Muscle of leg (tissue), 16 donors: ENCODE measurements at places on chromosomes 16 and 17.

DNA sequence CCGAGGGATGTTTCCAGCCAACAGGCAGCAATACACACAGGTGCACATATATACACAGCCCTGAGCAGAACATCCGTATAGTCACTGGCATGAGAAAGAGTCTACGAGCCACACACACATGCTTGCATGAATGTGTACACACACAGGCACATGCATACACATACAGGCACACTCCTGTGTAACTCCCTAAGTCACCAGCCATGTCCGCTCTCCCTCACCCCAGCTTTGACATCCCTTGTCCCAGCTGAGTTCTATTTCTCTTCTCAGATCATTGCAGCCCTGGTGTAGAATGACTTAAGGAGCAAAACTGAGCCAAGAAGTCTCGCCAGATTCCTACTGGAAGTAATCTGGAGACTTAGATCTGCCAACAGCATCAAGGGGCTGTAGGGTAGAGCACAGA lies 13.1 kb downstream of the CDRT4 start:
- no peak for DNase-seq

- DNase-seq: peak; percentile 25
Observed at GRCh38 chr16:73124097-73124652, 76.2 kb upstream of the ZFHX3 start.

DNA sequence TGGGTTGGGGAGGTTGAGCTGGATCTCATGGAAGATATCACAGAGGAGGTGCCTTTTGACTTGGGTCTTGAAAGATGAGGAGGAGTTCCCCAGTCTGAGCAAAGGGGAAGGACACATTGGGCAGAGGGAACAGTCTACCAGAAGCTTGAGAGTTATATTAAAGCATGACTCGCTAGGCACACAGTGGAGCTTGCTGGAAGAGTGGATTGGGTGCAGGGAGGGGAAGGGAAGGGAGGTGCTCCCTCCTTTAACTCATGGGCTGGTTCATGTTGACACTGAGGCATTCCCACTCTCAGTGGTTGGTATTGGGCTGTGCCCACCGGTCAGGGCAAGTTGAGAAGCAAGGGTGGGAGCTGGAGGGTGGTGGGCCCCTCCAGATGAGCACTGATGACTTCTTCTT lies 5.9 kb downstream of the TMEM98 start:
- DNase-seq: no peak

DNA sequence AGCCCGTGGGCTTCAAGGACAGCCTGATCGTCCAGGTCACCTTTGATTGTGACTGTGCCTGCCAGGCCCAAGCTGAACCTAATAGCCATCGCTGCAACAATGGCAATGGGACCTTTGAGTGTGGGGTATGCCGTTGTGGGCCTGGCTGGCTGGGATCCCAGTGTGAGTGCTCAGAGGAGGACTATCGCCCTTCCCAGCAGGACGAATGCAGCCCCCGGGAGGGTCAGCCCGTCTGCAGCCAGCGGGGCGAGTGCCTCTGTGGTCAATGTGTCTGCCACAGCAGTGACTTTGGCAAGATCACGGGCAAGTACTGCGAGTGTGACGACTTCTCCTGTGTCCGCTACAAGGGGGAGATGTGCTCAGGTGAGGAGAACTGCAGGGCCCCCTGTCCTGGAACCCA lies 31.5 kb upstream of the EFCAB13 start:
- no peak for DNase-seq

DNA sequence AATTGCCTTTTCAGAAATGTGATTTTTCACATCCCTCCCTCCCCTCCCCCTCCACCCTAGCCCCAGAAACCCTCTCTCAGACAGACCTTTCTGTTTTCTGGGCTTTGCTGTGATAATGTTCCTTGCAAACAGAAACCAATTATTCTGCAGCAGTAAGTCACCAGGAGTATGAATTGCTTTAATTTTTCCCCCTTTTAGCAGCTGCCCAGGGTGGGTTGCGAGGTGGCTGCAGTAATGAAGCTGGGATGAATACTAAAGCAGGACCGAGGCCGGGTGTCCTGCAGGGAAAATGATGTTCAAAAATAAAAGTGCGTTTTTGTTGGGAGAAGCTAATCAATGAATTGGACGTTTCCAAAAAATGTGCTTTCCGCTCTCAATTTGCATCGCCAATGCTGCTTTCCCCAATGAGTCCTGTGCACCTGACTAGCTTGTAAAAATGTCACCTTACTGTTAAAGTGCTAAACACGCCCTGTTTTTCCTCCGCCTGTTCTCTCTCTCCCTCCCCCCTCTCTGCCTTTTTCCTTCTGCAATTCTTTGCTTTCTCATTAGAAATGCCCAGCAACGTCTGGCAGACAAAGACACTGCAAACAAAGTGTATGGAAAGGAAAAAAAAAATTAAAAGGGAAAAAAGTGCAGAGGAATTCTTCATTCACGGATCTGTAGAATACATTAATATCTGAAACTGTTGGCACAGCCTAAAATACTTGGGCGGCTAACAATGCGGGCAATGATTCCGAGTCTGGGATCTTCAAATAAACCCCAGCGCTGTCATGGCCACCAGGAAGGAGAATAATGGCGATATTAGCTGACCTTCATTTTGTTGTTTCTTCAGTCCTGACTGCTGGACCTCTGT lies 244.1 kb downstream of the STX8 start:
- DNase-seq: peak; percentile 75

GRCh38 chr17:58632324-58633314 lies 59.2 kb downstream of the TEX14 start:
- peak; percentile 17 for DNase-seq

GRCh38 chr17:28861393-28862203 lies 6.8 kb downstream of the ERAL1 start:
- DNase-seq: no peak

DNA sequence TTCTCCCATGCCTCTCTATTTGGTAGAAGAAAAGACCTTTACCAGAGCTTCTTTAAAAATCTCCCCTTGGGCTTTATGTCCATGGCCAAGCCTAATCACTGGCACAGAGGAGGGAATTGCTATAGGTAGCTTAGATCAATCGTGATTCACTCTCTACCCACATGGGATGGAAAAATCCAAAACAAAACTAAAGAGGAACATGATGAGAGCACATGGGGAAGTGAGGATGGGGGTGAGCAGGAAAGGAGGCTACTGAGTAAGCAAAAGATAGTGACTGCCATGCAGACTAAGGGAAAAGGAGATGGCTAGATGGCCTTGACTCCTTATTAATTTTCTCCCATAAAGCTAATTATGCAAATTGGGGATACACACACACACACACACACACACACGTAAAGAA lies 201.2 kb downstream of the HS3ST3A1 start:
- no peak for DNase-seq

DNA sequence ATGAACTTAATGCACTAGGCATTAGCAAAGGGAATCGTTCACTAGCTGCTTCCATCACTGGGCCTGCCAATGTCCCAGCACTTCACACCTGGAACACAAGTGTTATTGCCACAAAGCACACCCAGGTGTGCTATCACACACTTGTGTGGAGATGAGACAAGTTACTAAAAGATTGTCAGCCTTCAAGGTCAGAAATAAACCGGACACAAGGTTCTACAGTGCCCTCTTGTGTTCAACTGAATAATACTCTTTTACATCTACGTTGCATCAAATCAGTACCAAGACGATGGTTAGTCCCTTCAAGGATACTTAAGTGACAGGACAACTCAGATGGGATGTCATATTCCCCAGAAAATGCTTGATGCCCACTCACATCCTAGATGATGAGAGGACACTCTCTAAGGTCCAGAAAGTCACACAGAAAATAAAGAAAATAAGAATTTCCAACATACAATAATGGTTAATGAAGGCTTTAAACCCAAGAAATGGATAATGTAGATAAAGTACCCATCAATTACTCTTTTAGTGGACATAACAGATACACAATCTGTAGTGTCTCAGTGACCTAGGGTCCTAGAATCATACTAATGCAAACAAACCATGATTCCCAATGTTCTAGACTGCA lies 16.4 kb upstream of the GLG1 start:
- DNase-seq: peak; percentile 61

GRCh38 chr16:85603203-85603755 lies 9.8 kb upstream of the GSE1 start:
- peak; percentile 27 for DNase-seq

- DNase-seq: no peak
Observed at GRCh38 chr17:14454746-14455145, 153.9 kb downstream of the HS3ST3B1 start.

DNA sequence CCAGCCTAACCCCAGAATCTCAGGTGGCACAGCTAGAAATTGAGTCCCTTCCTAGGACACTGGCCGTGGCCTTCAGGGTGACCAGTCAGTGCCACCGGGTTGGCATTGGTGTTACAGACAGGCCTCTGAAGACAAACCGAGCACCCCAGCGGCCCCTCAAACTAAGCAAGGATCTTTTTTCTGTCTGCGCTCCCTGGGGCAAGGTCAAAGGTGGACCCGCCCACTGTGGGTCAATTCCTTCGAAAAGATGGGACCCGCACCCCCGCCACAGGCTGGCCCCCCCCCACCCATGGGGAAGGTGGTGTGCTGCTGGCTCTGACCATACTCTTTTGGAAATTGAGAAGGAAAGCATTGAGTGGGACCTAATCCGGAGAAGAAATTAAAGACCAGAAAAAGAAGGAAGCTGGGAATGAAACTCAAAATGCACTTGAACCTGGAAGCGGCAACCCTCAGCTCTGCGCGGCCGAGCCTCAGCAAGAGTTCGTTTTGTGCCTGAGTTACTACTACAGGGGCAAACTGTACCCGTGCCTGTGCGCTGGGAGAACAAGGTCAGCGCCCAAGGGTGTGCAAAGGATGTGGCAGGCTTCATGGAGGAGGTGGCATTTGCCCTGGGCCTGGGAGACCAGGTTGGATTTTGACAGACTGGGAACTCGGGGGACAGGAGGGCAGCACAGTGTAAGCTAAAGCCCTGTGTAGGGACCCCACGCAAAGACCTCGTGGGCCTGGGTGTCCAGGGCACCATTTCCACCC lies 20.4 kb downstream of the TMC6 start:
- DNase-seq: no peak

DNA sequence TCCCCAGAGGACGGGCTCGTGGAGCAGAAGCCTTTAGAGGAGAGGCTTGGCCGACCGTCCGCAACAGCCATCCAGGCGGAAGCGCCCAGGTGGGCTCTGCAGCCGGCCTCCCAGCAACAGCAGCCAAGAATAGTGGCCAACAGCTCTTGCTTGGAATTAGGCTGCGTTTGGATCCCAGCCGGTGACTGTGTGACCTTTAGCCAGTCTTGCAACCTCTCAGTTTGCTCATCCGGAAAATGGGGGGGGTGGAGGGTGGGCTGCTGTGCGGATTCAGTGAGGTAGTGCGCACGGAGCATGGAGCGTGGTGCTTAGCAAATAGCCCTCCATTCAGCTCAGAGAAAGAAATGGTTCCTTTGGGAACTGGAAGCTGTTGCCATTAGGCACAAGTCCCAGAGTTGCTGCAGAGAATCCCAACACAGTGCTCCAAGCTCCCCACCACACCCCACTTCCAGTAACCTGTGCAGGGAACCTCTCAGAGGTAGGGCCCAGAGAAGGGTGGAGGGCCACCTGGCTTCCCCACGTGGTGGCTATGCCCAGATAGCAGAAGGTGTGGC lies 46.7 kb downstream of the RTN4RL1 start:
- no peak for DNase-seq

GRCh38 chr17:41588126-41588810 lies 1.6 kb upstream of the KRT14 start:
- DNase-seq: no peak

DNA sequence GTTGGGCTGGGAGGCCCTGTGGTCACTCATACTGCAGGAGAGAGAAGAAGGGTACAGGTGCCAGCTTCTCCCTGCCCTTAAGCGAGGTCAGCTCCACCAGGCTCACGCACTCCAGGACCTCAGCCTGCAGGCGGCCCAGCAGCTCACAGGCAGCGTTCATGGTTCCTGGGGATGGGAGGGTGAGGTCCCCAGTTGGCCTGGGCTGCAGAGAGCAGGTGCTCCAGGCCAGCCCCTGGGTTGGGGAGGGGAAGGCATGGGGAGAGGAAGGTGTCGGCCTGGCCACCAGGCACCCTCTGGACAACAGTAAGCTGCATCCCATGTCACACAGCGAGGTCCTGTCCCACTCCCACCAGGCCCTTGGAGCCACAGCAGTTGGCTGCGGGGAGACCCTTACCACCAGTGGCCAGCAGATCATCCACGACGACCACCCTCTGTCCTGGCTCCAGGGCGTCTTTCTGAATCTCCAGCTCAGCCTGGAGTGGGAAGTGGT lies 2.0 kb downstream of the APRT start:
- no peak for DNase-seq

GRCh38 chr17:9389111-9389527 lies 186.5 kb downstream of the STX8 start:
- no peak for DNase-seq

DNA sequence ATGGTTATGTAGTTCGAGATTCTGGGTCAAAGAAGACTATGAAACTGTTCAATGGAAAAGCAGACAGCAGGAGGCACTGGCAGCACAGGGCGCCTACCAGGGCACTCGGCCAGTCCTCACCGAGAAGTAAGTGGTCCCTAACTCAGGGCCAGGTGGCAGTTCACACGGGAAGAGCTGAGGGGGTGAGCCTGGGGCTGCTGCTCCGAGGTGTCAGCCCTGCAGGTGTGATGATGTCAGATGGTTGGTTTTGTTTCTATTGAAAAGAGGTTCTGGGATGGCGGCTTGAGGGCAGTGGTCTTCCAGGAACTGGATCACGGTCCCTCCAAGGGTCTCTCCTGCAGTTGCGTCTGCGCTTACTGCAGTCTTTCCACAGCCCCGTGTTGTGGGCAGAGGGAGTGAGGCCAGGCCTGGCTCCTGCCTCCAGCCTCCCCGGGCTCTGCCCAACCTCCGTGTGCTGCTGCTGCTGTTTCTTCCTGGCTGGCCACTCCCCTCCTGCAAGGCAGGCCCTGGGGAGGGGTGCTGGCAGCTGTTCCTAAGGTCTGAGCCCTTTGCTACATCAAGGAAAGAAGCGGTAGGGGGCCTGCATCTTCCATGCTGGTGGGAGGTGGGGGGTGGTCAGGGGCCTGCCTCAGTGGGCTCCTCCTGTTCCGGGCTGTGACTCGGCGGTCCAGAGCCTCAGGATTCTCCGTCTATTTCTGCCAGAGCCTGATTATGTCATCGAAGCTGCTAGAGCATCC lies 22.6 kb downstream of the RNF213 start:
- DNase-seq: no peak

GRCh38 chr17:31401456-31402254 lies 10.2 kb downstream of the RAB11FIP4 start:
- no peak for DNase-seq

DNA sequence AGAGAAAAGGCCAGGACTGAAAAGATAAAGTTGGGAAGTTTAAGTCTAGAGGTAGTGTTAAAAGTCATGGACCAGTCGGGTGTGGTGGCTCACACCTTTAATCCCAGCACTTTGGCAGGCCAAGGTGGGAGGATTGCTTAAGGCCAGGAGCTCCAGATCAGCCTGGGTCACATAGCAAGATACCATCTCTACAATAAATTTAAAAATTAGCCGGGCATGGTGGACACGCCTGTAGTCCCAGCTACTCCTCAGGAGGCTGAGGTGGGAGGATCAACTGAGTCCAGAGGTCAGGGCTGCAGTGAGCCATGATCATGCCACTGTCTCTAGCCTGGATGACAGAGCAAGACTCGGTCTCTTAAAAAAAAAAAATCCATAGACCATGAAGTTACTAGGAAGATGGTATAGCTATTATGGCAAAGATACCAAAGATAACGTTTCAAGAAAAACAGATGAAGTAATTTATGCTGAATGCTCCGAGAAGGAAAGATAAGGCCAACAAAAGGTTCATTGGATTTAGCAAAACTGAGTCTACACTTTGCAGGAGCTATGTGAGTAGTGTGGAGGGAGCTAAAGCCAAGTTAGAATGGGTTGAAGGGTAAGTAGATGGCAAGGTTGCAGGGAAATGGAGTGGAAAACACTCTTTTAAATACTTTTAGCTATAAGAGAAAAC lies 11.7 kb downstream of the TRIM37 start:
- DNase-seq: no peak

- peak; percentile 39 for DNase-seq
Observed at GRCh38 chr17:64747938-64748540, 85.9 kb upstream of the SMURF2 start.
